ENCODE measurements at places on chromosomes 2 and 18.
A peak's percentile ranks its signal among the peaks of the same experiment; 100 is the strongest.

DNA sequence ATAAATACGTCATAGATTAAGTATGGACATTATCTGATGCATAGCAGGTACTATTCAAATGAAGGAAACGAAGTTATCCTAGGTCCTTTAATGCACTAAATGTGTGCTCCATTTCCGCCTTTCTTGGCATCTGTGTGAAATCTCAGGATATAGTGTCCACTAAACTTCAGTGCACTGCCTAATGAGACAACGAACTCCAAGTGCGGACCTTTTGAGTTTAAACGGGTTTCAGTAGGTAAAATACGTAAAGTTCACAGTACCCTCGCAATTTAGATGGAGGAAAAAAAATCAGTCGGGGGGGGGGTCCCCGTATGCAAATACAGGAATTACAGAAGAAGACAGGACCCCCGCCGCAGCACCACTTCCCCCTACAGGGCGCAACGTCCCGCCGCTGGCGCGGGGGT is 729 bp upstream of the REL start:
- no peak for DNase-seq

GRCh38 chr2:27762951-27763906 is 8.3 kb upstream of the MRPL33 start:
- no peak for DNase-seq

DNA sequence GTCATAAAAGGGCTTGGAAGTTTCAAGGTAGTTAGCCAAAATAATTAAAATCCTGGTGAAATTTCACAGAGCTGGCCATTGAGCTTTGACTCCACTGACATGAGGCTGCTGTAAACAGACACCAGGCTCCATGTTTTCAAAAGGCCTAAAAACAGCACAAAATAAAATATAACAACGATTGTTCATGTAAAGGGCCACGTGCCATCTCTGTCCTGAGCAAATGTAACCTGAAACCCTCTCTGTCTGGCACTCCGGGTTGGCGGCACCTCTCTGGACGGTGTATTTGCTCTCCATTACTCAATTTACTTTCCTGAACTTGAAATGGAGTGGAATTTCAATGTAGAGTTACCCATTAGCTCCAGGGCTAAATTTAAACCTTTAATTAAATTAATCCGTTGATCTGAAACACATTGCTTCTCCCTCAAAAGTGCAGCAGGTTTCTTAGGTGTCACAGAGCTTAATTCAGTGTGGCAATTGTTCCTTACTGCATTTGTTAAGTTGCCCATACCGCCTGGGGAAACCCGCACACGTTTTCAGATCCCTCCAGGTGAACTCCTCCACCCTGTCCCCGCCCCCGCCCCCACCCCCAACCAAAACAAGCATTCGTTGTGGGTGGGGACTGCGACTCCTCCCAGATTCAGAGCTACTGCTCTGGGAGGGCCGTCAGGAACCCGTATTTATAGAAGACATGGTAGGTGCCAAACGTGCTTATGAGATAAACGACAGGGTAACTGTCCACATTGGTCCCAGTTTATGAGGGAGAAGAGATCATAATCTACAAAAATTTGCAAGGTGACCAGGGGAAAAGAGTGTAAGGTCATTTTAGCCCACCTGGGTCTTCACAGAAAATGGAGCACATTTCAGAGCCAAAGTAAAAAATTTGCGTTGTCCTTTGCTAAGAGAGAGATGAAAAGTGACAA is 1.2 kb upstream of the CABLES1 start:
- no peak for DNase-seq

DNA sequence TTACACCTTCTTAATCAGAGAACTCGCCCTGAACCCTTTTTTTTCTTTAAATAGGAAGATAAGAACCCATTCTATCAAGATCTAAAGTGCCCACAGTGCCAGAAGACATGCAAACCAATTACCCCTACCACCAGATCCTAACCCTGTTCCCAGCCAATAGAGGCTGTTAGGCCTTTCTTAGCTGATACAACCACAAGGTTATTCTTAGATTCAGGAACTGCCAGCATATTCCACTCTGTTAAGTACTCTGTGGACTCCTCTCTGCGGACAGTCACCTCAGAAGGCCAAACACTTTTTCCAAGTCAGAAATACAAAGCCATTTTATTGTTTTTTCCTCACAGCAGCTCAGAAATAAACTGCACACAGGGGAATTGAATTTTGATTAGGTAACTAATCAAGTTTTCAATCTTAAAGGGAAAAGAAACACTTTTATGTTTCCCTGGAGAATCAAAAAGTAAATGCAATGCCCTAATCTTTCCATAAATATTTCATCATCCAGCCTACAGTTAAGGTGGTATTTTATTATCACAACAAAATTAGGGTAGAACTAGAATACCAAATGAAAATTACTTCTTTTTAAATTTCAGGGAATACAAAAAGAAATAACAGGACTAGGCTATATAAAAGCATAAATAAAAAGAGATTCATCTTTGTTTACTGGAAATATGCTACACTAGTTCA is 111.4 kb downstream of the NBAS start:
- DNase-seq = no peak

DNA sequence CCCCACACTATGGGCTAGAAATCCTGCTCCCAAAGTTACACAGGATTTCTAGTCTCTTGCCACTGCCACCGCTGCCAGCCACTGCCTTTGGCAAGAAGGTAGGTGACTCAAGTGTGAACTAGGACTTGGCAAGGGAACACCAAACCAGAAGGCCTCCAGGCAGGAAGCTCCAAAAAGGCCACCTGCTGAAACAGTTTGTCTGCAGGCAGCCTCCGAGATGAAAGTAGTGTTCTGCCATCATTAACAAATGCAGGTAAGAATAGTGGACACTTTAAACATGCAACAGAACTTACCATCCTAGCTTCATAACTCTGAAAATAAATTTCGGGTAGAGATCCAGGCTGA is 3.9 kb downstream of the ANKRD44 start:
- DNase-seq = no peak

DNA sequence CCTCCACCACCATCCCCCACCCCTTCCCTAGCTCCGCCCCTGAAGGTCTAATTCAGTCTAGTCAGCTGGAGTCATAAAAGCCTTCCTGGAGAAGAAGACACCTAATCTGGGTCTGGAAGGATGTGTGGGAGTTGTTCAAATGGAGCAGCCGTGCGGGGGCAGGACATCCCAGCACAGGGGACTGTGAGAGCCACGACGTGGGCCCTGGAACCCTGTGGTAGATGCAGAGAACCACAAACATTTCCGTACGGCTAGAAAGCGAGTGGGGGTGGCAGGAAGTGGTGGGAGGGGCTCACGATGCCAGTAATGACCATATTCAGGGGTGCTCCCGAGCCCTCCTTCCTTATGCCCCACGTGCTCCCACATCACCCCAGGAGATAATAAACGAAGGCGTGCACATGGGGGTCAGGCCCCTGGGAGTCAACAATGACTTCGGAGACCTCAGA is 20.9 kb upstream of the COL6A3 start:
- DNase-seq = peak; percentile 46

DNA sequence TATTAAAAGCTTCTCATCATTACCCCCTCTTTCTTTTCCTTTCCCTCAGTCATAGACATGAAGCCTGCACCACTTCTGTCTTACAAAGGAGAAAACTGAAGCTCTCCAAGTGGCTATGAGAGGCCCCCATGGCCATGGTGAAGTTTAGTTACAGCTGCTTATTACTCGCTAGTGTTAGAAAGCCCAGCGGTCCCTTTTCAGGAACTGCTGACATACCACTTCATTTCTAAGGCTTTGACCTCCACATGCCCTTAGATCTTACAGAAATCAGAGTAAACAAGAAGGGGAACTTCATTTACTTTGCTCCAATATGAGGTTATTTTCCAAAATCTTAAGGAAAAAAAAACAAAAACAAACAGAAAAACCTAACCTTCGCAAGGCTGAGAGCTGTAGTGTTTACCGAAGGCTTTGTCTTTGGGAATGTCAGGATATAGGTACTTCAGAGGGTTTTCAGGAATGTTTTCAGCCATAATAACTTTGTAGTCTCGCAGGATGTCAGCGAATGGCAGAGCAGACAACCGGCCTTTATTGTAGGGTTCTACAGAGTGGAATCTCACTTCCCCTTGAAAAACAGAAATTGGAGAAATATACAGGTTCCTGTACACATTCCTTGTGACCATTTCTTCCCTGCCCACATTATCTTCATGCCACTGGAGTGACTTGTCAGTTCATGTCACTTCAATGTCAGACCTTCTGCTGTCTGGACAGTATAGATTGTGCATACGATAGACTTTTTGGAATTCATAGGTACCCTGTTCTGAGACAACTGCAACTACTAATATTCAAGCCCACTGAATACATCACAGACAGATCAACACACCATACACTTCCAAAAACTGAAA is 18.8 kb upstream of the STAT1 start:
- no peak for DNase-seq

DNA sequence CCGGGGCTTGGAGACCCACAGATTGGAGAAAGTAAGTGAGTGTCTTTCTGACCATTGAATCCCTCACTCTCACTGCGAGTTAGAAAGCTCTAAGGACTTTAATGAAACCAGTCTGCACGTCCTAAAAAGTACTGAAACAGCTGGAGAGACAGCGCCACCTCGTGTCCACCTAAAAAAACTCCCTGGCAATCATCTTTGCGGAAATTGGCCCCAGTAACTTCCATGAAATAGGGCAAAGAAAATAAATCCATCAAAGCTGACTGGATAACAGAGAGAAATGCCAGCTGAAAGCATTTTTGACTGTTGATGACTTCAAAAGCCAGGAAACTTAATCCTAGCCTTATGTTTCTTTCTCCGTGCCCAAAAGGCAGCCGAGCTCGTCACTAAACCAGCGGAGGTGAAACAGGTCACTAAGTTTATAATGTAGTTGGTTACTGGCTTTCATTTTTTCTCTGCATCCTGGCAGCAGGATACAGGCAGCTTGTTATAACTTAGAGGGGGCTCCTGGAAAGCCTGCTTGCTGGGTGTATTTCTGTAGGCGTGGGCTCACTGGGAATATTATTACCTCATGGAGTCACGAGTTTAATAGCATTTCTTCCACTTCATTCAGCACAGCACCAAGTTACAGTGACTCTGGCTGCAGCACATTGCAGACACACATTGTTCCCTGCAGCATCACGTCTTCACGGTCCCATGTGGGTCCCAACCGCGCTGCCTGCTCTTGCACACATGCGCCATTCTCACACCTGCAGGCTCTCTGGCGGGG is 266.5 kb downstream of the HRH4 start:
- no peak for DNase-seq

GRCh38 chr2:217713395-217714286 is 289.2 kb downstream of the TNS1 start:
- DNase-seq = peak; percentile 48

- peak; percentile 25 for DNase-seq
These were observed 11.6 kb downstream of the CD28 start for GRCh38 chr2:203718087-203718486.

- DNase-seq = no peak
These were observed 993.1 kb upstream of the TMEFF2 start for GRCh38 chr2:193187816-193188215.

DNA sequence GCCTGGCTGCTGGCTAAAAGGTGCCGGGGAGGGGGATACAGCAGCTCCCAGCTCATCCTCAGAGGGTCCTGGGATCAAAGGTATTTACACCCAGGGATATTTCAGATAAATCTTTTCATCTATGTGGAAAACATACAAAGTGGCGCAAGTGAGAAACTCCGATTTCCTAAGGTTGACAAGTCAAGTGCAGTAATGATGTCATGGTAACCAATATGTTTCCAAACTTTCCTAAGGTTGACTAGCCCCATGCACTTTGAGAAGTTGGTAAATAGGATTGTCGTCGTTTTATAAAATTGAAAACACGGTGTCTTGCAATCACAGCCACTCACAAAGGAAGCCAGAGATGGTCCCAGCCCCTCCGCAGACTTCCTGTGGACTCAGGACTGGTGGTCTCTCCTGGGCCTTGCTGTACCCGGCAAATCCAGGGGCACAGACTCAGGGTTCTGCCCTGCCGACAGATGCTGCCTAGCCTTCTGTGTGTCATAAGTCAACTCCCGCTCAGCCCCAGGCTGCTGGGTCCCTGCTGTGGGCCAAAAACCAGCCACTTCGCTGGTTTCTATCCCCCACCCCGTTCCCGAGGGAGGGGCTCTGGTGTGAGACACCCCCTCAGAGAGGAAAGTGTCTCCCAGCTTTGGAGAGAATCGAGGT is 111.2 kb upstream of the PPP1CB start:
- DNase-seq = no peak

DNA sequence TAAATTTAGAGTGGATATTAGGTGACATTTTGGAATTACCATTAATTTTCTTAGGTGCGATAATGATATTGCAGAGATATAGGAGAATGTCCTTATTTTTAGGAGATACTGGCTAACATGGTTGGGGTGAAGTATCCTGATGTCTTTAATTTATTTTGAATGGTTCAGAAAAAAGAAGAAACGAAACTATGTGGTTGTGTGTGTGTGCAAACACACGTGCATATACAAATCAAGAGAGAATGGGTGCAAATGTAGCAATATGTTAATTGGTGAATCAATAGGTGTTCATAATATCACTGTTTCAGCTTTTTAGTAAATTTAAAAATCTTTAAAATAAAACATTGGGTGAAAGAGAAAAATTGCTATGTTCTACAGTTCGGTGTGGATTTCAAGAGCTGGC is 140.9 kb downstream of the DIS3L2 start:
- DNase-seq = no peak

Measured in stimulated activated CD8-positive, alpha-beta memory T cell treated with anti-CD3 and anti-CD28 coated beads, Interleukin-7, amount 100 ng/mL, for 1 hour (primary cell).